AG09309 (cell line): ENCODE measurements at places on chromosomes 2 and 18.

GRCh38 chr18:34911661-34912384 lies 129.4 kb upstream of the MAPRE2 start:
- peak; percentile 34 for DNase-seq

DNA sequence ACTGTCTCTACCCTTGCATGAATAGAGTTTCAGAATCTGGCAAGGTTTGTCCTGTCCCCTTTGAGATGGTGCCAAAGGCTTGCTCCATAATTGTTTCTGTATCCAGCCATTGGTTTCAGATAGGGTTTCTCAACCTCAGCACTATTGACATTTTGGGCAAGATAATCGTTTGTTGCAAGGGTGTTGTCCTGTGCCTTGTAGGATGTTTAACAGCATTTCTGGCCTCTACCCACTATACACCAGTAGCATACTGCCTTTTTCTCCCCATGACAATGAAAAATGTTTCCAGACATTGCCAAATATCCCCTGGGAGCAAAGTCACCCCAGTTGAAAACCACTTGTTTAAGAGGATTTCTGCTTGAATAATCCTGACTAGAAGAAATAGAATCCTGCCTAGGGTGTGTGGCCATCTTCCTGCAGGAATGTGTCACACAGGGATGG lies 126.8 kb downstream of the CDC42EP3 start:
- no peak for DNase-seq

GRCh38 chr2:45028276-45028675 lies 19.0 kb upstream of the SIX2 start:
- no peak for DNase-seq

- no peak for DNase-seq
Measured at GRCh38 chr18:46161703-46162396, 57.7 kb downstream of the HAUS1 start.

DNA sequence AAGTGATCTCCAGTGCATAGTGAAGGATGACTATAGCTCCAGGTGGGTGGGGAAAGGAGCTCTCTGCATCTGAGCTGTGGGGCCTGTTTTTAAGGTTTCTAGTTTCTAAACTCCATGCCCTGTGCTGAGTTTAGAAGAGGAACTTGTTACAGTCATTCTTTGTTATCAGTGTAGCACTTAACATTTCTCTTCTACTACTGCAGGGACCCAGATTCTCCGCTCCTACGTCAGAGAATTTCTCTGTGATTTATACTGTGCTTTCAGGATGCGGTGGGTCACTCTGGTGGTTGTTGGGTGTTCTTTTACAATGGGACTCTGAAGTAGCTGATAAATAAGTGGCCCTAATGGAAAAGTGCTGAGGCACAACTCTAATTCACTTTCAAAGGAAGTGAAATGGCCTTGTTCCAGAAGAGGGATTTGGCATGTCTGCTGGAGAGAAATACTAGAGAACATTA lies 122.0 kb downstream of the WDSUB1 start:
- DNase-seq = no peak

DNA sequence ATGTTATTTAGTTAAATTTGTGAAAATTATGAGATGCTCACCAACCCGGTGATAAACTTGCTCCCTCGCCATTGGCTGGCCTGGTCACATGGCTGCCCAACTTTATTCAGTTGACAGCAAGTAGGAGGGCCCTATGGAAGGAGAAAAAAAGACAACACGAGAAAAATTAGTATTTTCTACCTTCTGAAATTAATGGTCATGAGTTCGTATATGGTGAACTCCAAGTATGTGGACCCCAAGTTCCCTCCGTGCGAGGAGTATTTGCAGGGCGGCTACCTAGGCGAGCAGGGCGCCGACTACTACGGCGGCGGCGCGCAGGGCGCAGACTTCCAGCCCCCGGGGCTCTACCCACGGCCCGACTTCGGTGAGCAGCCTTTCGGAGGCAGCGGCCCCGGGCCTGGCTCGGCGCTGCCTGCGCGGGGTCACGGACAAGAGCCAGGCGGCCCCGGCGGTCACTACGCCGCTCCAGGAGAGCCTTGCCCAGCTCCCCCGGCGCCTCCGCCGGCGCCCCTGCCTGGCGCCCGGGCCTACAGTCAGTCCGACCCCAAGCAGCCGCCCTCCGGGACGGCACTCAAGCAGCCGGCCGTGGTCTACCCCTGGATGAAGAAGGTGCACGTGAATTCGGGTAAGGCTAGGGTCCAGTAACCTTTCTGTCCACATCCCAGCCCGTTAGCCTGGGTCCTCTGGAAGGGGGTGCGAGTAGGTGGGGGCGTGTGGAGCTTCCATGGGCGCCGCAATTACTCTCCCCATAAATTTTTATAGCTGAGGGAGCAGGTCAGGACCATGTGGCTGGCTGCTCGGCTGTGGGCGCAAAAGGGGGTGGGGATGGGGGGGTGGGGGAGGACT lies at the start of gene HOXD4:
HOXD4 (plus strand) TSS at position 109 of the 846 bp plus-strand sequence; CDS start at position 193, 84 bp downstream.
- DNase-seq = no peak
